RWPE1 (cell line): ENCODE measurements at places on chromosomes 5 and 9.

- peak; percentile 65 for DNase-seq
Measured at GRCh38 chr5:13478831-13479465, 465.5 kb downstream of the DNAH5 start.

- DNase-seq = no peak
Measured at GRCh38 chr9:87836951-87837705, 45.5 kb upstream of the SPATA31E1 start.

DNA sequence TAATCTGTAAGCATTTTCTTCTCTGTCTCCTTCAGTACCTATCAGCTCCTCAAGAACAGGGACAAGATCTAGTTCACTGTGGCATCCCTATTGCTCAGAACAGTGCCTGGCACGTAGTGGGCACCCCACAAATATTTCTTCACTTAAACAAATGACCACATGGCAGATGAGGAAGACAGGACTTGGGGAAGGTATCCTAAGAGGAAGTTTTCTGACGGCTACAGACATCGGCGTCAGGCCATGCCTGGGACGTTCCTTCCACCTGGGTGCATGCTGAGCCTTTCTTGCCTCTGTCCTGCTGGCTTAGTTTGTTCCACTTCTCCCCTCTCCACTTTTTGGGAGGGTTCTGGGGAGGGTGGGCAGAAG, 60.2 kb downstream of the NEURL1B start:
- no peak for DNase-seq

GRCh38 chr5:60598424-60598823, 101.5 kb downstream of the DEPDC1B start:
- DNase-seq = no peak

DNA sequence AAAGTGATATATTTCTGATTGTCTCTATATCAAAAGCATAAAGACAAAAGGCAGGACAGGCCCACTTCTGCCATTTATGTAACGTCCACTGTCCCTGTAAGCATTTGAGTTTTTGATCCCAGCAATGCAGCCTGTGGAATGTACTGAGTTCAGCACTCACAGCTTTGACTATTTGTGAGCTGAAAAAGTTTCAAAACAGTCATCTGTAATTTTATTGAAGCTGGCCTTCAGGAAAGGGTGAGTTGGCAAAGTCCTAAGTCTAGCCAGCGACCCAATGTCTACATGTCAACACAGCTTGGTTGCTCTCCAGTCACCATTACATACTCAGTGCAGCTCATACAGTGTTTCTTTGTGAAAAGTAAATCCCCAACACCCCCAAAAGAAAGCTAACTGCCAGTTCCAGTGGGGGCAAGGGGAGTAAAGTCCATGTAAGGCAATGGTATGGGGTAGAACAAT, 9.7 kb downstream of the LIFR start:
- no peak for DNase-seq

DNA sequence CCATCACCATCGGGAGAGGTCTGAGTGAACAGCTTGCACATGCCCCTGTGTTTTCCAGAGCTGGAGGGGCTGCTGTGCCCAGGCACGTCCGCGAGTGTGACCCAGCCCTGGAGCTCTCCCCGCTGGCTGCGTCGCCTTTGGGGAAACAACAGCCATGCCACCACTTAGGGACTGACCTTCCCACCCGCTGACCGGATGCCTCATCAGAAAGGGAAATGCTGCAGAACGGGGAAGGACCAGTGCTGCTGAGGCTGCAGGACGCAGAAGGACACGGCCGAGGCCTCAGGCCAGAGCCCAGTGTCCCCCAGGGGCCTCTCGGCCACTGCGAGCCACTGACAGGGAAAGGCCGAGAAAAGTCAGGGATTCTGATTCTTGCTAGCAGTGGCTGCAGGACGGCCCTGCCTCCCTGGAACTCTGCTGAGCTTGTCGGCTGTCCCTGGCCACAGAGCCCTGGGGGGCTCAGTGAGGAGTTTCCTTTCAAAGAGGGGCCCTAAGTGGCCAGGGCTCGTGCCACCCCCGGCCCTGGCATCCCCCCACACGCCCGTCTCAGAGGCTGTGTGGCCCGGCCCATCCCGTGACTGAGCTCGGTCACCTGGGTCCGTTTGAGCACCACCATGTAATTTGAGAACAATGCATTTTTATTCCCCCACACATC, 130.8 kb downstream of the ZNF354C start:
- no peak for DNase-seq
